Ureter (tissue), 1 donor: ENCODE measurements at places on chromosomes 3 and 15.
A peak's percentile ranks its signal among the peaks of the same experiment; 100 is the strongest.

DNA sequence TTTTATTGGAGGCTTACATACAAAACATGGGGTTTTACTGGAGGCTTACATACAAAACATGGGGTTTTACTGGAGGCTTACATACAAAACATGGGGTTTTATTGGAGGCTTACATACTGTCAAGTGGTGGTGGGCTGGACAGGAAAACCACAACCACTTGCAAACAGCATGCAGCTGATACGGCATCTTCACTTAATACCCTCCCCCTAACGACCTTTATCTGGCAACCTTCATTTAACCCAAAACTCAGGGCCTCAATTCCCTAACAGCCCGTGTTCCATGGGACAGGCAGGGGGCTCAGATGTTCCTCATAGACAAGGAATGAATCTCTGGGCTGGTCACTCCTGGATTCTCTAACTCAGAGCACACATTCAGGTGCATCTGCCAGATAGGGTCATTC, 137.1 kb downstream of the CD47 start:
- DNase-seq: no peak

DNA sequence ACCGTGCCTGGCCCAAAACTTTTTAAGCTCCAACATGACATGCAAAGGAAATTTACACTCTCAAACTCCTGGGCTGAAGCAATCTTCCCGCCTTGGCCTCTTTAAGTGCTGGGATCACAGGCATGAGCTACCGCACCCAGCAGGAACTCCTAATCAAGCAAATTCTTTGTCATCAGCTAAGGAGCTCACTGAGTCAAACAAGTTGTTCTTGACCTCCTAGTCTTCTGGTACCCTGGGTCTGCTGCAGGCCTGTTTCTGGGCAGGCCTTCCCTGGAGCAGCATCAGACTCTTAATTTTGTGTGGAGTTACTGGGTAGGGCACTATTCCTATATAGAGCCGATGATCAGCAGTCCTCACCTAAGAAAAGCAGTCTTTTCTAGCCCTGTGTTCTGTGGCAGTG, 68.4 kb upstream of the FLNB start:
- no peak for DNase-seq

GRCh38 chr15:50145451-50145872, 26.4 kb upstream of the ATP8B4 start:
- DNase-seq: no peak

DNA sequence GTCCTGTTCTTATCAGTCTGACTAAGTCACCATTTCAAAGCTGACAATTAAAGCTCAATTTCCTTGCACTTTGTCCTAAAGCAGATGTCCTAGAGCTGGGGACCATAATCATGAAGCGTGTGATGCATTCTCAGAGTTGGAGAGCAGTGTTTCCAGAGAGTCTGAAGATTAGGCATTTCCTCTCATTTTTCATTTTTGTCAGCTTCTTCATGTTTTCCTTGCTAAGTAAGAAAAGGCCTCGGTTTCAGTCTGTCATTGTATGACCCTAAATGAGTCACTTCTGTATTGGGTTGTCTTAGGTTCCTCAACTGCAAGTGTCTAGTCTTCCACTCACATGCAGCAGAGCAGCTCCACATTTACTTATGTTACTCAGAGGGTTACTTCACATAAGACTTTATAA, 257.2 kb upstream of the TPRG1 start:
- DNase-seq: no peak

DNA sequence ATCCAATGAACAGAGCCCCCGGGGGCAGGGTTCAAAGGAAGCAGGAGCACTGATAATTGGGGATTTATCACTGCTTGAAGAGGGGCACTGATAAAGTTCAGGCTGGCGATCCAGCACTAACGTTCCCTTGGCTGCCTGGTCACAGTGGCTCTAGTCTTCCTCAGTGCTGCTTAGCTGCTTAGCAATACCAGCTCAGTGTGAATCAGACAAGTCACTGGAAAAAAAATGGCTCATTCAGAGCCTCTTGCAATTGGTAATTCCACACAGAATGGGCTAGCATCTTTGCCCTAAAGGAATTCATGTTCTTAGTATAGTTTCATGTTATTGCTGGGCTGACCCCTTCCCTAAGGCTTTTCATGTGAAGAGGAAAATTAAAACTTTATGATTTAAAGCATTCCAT, 95.7 kb upstream of the SLC2A2 start:
- no peak for DNase-seq

GRCh38 chr15:41969851-41970431, 2.4 kb downstream of the EHD4 start:
- DNase-seq: peak; percentile 42

GRCh38 chr15:93524432-93524831, 435.4 kb upstream of the RGMA start:
- DNase-seq: no peak

- no peak for DNase-seq
These were observed 48.4 kb downstream of the TMEM266 start for GRCh38 chr15:76108021-76108723.

DNA sequence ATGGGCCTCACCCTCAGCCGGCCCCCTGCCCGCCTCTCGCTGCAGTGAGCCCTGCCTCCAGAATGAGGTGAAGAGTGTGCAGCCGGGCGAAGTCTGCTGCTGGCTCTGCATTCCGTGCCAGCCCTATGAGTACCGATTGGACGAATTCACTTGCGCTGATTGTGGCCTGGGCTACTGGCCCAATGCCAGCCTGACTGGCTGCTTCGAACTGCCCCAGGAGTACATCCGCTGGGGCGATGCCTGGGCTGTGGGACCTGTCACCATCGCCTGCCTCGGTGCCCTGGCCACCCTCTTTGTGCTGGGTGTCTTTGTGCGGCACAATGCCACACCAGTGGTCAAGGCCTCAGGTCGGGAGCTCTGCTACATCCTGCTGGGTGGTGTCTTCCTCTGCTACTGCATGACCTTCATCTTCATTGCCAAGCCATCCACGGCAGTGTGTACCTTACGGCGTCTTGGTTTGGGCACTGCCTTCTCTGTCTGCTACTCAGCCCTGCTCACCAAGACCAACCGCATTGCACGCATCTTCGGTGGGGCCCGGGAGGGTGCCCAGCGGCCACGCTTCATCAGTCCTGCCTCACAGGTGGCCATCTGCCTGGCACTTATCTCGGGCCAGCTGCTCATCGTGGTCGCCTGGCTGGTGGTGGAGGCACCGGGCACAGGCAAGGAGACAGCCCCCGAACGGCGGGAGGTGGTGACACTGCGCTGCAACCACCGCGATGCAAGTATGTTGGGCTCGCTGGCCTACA, 8.5 kb downstream of the GRM2 start:
- DNase-seq: no peak

DNA sequence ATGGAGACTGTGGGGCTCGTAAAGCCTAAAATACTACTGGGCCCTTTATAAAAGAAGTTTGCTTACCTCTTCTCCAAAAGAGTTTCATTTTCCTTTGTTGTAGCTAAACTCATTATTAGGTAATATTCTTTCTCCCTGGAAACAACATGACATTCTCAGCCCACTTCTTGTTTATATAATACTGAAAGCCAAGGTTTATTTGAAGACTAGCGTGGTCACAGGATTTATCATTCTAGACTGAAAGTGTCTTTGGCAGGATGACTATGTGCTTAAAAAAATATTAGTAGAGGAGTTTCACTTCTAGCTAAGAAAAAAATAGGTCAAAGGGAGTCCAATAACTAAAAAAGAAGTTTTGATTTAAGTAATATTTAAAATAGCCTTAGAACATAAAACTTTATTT, 1085.2 kb upstream of the CADM2 start:
- no peak for DNase-seq

DNA sequence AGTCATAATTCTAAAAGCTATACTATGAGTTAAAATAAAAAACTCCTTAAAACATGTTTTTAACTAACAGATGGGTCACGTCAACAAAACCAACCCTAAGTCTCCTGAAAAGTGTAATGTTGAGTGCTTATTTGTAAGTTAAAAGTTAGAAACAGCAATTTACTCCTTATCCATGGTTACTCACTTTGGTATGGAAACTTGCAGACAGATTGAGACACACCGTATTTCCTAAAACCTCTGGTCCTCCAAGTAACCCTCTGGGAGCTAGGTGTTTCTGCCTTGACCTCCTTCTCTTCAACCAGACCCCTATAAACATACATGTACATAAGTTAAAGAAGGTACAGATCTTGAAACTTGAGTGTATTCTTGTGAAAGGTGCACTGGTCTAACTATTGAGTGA, 3.1 kb downstream of the COL8A1 start:
- no peak for DNase-seq
